ENCODE measurements at places on chromosomes 7 and 10.

DNA sequence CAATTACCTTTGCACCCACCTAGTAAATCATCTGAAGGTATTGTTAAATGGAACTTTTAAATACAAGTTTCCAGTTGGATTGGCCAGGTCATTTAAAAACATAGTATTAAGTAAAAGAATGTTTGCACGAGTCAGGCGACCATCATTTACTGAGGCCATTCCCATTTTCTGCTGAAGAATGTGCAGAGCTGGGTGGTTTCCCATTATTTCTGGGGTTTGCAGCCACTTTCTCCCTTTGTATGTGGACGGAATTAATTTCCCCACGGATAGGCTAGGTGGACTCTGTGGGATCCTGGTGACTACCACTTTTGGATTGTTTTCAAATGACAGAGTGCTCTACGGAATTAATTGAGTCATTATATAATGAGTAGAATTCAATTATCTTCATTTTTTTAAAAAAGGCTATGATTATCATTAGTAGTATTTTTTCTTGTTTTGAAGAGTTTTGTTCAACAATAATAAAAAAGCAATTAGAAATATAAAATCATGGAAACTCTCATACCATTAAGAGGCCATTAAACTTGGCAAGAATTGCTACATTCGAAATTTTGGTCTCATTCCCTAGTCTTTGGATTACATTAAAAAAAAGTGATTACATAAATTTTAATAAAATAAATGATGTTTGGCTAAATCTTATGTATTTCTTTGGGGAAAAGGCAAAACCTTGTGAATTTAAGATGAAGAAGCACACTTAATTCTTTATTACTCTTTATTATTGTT, 120.4 kb upstream of the FZD8 start:
- DNase-seq, result no peak

DNA sequence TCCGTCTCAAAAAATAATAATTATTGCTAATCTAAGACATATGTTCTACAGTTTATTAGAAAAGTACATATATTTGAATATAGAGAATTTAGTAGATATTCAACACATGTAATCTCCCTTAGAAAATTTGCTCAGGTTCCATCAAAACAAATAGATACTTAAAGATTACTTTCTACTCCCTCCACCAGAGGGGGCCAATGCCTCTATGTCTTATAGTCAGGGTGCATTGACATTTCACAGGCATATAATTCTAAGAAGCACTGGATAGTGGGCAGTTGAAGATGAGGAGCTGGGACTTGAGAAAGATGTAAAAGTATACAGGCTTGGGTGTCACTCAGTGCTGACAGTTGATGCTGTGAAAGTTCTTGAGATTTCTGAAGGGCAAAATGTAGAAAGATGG, 301.6 kb upstream of the HPS1 start:
- DNase-seq, result no peak

- no peak for DNase-seq
These were observed 18.0 kb upstream of the ARID5B start for GRCh38 chr10:61883371-61884025.

GRCh38 chr7:51151455-51151854, 165.2 kb downstream of the COBL start:
- DNase-seq, result no peak

GRCh38 chr10:91149550-91149949, 70.9 kb upstream of the PCGF5 start:
- DNase-seq, result no peak

DNA sequence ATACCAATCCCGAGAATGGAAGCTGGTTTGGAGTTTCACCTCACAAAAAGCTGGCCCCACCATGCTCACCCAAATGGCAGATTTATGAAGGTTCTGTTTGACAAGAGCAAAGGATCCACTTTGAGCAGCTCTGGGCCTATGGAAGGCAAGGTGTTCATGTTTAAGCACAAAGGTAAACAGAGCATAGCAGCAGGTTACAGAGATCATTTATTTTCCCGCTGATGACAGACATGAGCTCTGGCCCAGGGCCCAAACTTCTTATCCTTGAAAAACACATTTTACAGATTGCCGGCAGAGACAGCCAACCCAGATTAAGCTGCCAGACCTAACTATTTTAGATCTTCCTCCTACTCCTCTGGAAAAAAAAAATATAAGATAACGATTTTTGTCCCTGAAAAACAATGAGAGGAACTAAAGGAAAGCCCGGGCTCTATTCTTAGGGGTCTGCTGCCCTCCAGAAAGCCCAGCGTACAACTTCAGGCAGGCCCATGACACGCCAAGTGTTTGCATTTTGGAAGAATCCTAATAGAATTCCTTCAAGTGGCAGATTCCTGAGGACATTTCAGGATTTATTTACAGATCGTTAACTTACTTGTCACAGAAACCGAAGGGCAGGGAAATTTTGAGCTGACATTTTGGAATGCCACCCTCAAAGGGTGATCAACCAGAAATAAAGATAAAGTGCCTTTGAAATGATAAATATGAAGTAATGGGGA, 40.0 kb downstream of the SYPL1 start:
- DNase-seq, result peak; percentile 78

Data from NCI-H187 treated with DMSO at 0.1 percent for 48 hours (cell line).